ENCODE measurements at places on chromosomes 11 and 22. TPM values are rescaled to one million over a fixed set of nuclear protein-coding genes. Genes with fewer than 3 reads are reported as not detected.

- peak; percentile 77 for DNase-seq
These were observed 30.0 kb upstream of the WNT11 start for GRCh38 chr11:76236092-76236999.

GRCh38 chr11:17513853-17514252 is 30.4 kb downstream of the USH1C start:
- DNase-seq = no peak

DNA sequence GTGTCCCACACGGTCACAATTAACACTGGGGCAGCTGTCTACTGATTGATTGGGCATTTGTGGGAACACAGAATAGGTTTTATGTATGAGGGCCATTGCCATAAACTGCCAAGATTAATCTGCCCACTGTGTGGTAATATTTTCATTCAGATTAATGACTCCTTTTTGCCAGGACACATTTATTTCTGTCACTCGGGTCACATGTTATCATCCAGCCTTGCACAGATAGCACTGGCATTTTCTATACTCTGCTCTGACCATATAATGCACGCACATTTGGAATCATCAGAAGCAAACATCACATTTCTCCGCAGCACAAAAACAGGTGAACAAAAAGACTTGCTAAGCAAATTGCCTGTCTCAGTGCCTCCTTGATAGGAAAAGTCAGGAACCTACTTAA is 138.3 kb downstream of the CADM1 start:
- no peak for DNase-seq

DNA sequence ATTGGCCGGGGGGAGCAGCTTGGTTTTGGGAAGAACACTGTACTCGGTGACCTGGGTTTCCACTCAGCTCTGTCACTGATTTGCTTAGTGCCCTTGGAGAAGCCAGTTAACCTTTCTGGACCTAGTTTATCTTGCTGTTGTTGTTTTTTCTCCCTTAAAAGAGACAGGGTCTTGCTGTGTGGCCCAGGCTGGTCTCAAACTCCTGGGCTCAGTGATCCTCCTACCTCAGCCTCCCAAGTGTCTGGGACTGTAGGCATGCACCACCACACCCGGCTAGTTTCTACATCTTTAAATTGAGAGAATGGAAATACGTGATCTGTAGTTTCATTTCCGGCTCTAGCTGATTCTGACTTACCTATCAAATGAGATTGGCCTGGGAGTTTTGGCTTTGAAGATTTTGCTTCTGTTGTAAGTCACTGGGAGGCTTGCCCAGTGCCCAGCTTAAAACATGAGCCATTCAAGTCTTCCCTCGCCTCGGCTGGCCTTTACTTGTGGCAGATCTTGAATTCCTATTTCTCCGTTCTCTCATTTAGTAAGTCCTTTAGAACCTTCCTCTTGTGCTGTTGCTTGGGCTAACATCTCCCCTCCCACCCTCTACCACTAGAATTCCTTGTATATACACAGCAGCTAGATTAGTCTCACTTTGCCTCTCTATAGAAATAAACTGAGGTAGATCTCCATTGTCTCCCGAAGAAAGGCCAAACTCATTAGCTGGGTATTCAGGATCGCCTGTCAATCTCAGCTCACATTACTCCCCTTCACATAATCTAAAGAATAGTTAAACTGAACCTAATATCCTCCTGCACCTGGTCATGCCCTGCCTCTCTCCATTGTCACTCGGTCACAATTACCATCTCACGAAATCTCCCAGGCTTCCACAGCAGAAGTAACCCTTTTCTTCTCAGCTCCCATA is 87.7 kb upstream of the SLC25A18 start:
- no peak for DNase-seq

DNA sequence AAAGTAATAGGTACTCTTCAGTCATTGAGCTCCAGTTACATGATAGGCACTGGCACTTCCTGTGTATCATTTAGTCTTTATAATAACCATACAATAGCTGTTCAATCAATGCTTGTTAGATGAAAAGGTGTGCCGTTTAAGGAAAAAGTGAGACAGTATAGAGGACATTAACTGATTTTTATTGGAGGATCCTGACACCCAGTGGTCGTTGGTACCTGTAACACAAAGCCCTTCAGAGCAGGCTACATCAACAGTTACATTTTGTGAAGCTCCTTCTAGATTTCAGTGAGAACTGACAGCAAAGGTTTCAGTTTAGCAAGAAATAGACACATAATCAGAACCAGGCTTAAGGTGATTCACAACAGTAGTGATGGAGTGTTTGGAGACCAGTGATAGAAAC is 44.2 kb downstream of the CCDC81 start:
- no peak for DNase-seq

DNA sequence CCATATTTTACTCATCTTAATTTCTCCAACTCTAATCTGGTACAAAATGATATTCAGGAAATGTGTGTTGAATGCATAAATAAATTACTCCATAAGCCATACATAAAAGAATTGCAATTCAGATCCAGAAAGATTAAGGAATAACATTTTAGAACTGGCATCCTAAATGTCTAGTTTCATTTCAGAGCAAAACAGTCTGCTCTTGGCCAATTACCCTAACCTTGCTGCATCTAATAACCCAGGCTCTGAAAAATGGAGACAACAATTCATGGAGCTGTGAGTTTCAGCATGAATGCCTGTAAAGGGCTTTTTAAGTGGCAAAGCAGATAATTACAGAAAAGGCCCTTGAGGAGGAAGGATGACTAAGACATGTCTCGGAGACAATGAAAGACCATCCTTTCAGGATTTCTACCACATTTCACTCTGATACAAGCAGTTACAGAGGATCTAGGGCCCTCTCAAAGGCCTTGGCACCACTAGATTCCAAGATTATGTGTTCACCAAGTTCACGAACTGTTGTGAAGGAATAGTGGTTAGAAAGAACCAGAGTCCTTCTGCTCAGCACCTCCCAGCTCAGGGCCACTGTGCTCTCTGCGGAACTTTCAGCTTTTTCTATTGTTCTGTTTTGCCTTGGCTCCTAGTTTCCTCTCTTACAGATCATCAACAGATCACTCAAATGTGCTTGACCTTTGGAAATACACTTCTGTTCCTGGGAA is 157.6 kb upstream of the BLID start:
- no peak for DNase-seq

GRCh38 chr22:23068096-23068831 is 2.1 kb upstream of the GNAZ start:
- no peak for DNase-seq

GRCh38 chr22:48393885-48394284 is 1433.8 kb downstream of the BRD1 start:
- no peak for DNase-seq

- no peak for DNase-seq
These were observed 21.6 kb upstream of the IL18BP start for GRCh38 chr11:71977090-71977489.

GRCh38 chr11:113384551-113384950 is 3.0 kb upstream of the ANKK1 start:
- no peak for DNase-seq

DNA sequence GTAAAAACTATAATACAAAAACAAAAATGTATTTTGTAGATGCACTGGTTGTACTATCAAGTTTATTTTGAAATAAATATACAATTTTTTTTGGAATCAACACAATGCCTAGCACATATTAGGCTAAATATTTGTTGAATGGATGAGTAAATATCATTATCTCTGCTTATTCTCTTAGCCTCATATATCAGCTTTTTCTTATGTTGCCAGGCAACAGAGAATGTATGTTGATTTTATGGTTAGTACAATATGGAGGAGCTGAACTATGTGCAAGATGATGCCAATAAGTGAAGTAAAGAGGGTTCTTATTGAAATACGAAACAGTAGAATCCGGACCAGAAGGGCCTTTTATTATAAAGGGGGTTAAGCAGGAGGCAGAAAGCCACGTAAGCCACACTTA is 94.9 kb downstream of the FAR1 start:
- DNase-seq = no peak

DNA sequence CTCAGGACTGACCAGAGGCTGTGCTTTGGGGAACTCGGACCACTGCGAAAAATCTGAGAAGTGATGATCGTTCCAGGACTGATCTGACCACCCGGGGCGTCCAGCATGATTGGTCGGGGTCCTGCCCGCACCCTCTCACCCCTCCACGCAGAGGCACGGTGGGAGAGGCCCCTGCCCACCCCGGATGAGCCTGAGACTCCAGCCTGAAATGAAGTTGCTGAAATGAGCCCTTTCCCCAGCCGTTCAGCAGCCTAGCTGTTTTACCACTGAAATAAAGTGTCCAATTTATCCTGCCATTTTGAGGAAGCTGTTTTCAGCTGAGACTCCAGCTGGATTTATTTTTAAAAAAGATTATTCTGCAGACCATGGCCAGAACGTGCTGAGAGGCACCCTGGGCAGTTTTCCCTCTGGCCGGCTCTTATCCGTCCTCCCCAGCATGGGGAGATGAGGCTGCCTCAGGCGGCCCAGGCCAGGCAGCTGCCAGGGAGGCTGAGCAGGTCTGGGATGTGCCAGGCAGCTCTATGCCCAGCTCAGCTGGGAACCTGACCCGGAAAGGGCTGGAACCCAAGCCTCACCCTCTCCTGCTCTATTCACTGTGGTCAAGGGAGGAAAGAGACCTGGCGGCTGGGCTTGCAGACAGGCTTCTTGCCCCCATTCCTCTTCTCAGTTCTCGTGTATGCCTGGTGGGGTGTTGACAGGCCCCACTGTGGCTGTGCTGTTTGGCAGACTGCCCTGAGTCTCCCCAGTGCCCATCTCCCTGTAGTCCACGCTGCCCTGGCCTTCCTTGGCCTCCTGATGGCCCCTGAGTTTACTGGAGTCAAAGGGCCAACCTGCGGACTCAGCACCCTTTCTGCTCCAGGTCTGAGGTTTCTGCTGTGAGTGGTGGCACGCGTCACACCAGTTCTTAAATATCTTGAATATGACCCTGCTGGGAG is 161.0 kb upstream of the B3GAT1 start:
- DNase-seq = no peak

- no peak for DNase-seq
These were observed 8.3 kb upstream of the MS4A6E start for GRCh38 chr11:60318726-60319125.

GRCh38 chr11:61890529-61891330 is 615 bp downstream of the FADS3 start:
- peak; percentile 69 for DNase-seq

GRCh38 chr22:23969071-23969470 is 2.4 kb downstream of the DDTL start:
- DNase-seq = no peak

DNA sequence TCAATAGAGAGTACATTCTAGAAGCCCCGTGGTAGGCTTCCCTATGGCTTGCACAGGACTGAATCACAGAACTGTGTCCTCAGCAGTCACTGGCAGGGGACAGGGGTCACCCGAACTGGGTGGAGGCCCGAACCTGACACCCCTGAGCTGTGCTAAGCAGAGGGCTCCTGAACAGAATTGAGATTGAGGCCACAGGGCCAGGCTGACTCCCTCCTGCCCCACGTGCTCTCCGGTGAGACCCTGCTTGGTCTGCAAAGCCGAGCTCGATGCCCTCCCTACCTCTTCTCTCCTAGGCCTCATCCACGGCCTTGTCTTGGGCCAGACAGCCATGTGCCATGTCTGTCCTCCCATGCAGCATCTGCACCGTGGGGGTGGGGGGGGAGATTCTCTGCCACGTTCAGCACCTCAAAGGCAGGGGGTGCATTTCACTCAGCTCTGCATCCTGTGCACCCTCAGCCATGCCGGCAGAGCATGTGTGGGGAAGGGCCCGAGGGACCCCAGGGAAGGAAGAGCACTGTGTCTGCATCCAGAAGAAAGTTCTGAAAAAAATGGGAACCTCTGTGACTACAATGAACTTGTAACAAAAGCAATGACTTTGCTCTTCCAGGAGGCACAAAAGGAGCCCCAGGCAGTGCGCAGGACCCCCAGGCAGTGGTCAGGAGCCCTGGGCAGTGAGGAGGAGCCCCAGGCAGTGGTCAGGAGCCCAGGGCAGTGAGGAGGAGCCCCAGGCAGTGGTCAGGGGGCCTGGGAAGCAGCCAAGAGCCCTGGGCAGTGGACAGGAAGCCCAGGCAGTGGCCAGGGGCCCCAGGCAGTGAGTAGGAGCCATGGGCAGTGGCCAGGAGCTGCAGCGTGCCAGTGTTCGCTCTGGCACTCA is 76.7 kb upstream of the SEPTIN5 start:
- no peak for DNase-seq

GRCh38 chr22:33022231-33022630 is 36.0 kb downstream of the SYN3 start:
- DNase-seq = no peak

DNA sequence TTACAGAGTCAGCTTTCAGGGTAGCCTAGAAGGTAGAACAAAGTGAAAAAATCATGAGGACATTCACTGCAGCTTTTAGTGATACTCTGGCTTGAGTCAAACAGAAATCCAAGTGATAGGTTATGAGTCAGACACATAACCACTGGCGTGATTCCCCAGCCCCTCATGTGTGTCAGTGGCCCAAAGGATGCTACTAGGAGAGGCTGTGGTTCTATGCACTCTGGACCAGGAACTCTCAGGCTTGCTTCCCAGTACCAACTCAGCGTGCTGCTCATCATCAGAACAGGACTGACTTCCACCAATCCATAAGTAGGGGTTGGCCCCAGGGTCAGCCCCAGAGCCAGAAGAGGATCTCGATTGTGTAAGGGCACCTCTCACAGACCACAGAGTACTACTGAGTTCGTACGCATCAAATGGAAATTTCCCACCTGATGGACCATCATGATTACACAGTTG is 116.8 kb downstream of the MED15 start:
- DNase-seq = no peak

DNA sequence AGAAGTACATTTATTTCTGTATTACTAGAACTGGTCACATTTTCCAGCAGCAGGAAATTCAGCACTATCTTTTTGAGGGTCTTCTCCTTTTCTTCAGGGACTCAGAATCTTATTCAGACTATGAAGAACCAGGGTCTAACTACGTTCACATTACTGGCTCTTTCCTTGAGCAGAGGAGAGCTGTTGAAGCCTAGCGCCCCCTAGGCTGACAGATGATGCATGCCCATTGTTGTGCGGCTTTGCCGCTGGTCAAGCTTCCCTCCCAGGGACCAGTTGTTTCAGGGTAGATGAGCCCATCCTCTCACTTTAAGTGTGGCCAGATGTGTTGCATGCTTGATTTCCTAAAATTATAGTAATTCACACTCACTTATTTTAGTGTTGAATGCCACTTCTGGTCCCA is 168.2 kb upstream of the PDGFD start:
- DNase-seq = no peak

- no peak for DNase-seq
These were observed 34.8 kb downstream of the TSG101 start for GRCh38 chr11:18491924-18492323.

The NXPE1 gene
- total RNA-seq = not detected

The SYT12 gene
- total RNA-seq = not detected

The C11orf87 gene
- total RNA-seq = 0.35 TPM

The RASD2 gene
- total RNA-seq = 3.4 TPM

The SLC6A5 gene
- not detected for total RNA-seq

The GLYAT gene
- total RNA-seq = 2.7 TPM

The OR51B4 gene
- not detected for total RNA-seq
